Activated CD4-positive, alpha-beta T cell treated with anti-CD3 and anti-CD28 coated beads for 36 hours (primary cell): ENCODE measurements at places on chromosomes 2 and 18.

DNA sequence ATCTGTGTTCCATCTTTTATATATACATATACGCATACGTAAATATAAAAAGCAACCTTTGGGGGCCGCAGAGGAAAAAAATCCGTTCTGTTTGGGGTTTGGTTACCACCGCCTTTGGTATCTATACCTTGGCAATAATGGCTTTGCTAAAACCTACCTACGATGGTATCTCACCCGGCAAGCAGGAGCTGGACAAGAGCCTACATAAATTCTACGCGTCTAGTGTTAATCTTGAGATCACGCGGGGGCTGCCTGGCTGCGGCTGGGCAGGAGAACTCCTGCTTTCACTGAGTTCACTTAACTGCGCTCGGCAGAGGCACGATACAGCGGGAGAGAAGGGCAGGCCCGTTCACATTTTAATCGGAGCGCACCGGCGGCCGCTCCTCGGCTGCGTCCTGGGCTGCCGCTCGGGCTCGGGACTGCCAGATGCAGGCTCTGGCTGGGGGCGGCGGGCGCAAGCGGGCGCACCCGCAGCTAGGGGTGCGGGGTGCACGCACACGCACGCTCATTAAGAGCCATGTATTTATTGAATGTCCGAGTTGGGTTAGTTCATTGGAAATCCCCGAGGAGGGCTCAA is 1.7 kb upstream of the POU3F3 start:
- DNase-seq = peak; percentile 39

- no peak for DNase-seq
These were observed 690 bp downstream of the SDC1 start for GRCh38 chr2:20224164-20224715.

DNA sequence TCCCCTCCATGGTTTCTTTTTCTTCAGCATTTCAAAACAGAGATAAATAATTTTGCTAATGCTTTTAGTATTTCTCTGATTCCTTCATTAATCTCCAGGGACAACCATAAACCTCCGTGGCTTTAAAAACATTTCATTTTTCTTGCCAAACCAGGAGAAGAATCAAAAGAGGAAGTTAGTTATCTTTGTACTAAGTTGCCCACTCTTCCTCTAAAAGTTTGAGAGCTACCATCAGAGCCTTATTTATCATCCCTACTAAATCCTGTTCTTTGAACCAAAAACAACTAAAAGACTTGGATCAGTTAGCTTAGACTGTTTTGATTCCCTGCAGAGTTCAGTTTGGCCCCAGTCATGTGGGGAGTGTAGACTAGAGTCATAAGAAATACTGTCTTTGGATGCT is 208.4 kb downstream of the SETBP1 start:
- no peak for DNase-seq

DNA sequence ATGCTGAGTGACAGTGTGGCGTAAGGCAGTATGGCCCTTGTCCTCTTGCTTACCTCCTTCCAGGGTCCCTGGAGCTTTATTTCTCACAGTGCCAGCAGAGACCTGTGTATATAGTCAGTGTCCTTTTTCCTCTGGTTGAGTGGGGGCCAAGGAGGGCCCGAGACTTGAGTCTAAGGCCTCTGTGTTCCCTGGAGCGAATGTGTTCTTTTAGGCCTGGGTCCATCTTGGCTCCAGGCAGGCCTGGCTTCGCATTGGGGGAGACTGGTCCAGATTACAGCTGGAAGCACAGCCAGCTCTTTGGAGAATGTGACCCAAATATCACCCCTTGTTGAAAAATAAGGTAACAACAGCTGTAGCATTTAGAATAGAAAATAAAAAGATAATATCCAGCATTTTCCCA is 5.0 kb downstream of the VAMP5 start:
- DNase-seq = no peak

DNA sequence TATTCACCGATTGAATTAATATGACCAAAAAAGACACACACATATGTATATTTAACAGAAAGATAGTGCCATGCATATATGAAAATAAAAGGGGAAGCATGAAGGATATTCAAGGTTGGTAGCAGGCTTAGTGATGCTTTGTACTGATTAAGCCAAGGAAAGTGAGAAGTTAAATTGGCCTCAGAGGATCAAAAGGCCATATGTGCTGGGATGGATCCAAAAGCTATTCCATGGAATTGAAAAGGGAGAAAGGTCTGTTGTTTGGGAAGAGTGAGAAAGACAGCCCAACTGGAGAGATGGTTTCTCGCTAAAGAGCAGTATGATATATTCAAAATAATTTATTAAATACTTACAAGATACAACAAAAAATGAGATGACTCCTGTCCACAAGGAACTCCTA is 65.9 kb downstream of the INSIG2 start:
- DNase-seq = no peak

- DNase-seq = peak; percentile 90
These were observed 30.7 kb upstream of the PTMA start for GRCh38 chr2:231677632-231678104.

DNA sequence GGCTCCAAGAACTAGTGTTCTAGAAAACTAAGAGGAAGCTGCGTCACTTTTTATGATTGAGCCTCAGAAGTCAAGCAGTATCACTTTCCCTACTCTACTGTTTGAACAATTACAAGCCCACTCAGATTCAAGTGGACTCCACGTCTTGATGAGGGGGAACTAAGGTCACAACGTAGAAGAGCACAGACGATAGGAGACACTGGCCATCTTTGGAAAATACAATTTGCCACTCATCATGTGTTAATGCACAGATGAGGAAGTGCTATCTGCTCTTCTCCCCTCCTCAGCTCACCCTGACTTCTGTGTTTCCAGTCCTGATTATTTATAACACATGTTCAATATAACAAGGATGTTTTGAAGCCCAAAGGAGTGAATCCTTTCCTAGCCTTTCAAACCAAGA is 76.1 kb upstream of the CYP1B1 start:
- no peak for DNase-seq

DNA sequence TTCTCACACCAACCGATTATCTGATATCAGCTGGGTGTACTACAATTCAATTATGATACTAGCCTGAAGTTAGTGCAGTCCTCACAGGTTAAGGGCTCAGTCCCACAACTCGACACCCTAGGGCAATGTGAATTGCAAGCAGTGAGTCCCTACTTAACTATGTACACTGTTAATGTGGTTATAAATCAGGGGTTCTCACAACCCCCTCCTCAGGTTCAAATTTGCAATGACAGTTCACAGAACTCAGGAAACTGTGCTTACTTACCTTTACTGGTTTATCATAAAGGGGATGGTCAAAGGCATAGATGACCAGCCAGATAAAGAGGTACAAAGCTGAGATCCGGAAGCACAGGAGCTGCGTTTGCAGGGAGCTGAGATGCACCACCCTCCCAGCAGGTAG is 1379.1 kb upstream of the CDH2 start:
- DNase-seq = no peak

DNA sequence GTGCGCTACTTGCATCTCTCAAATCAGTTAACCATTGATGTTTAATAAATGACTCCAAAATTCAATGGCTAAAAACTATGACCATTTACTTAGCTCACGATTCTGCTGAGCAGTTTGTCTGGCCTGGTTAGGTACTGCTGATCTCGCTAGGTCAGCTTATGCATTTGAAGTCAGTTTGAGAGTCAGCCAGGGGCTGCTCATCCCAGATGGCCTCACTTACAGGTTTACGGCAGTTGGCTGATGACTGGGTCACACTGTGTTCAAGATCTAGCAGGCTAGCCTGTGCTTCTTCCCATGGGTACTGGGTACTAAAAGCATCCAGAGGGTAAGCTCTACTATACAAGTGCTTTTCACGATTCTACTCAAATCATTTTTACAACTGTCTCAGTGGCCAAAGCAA is 122.1 kb downstream of the DLGAP1 start:
- DNase-seq = no peak

GRCh38 chr2:131588152-131588873 is 60.6 kb downstream of the CCDC74A start:
- no peak for DNase-seq

DNA sequence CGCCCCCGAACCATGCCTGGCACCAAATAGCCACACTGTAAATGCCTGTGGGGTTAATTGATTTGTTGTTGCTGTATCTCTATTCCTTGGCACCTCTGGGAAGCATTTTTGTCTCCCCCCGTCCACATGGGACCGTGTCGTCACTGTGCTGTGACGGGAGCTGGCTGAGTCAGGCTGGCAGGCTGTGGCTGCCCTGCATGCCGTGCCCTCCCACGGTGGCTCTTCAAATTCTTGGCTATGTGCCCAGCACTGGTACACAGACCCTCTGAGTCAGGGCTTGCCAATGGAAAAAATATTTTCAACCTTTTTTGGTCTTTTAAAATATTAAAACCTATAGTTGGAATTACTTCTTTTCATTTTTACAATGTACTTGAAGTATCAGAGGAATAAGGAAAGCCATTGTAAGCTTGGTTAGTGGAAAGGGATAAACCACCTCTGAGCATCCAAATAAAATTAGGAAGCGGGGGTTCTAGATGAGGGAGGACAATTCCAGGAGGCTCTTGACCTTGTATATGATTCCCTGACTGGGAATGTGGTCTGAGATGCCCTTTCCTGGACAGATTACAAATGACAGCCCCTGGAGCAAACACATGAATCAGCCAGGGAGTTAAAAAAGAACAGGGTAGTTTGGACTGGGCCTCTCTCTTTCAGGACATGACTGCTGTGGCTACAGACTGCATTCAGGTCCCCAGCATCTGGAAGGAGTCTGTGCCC is 59.4 kb downstream of the DGKD start:
- peak; percentile 81 for DNase-seq

DNA sequence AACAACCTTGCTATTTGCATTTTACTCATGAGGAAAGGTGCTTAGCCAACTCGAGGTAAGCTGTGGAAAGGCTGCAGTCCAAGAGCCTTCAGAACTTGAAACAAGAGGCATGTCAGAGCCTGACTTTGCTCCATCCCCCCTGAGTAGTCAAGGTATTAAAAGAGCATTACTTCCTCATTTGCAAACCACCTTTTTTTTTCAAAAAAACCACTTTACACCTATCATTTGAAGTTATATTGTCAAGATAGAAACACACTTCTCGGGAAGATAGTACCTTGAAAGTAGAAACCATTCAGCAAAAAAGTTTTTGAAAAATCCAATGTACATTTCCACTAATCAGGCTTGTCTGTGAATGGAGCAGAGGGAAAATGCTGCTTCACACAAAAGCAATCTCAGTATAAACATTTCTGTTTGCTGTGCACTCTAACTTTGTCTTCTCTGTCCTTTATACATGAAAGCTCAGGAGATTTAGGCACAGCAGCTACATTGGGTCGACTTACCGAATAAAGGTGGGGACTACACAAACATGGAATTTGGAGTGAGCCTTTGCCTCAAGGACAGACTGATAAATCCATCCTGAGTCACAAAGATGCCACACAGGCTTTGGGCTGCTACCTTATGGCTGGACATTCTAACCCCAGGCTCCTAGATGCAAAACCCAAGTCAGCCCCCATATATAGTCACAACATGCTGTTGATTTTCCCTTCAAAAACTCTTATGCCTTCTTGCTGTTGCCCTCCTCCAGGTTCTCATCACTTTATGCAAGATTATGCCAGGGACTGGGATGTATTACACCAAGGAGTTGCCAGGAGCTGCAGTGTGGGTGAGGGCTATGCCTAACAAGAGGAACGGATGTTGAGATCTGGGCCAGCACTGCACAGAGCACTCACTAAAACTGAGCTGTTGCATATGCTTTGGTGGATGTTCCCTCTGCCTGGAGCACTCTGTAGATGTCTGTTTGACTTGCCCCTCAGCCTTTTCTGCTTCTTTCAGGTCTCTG is 41.4 kb upstream of the EML4 start:
- DNase-seq = peak; percentile 43

DNA sequence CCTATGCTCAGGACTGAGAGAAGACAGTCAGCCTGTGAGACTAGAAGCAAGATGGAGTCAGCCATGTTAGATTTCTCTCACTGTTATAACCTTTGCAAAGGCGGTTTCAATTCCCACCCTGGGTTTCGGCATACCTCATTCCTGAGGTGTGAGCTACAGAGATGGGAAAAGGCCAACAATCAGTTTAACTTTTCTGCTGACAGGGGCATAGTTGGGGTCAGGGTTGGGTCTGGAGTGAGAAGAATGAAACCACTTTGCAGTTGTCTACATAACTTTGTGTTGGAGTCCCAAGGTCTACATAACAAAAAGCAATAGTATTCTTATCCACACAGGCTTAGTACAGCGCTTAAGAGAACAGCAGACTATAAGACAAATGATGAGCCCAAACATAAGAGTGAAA is 28.1 kb upstream of the FEZ2 start:
- no peak for DNase-seq

- DNase-seq = no peak
These were observed 202.1 kb upstream of the SMAD7 start for GRCh38 chr18:49152885-49153284.

DNA sequence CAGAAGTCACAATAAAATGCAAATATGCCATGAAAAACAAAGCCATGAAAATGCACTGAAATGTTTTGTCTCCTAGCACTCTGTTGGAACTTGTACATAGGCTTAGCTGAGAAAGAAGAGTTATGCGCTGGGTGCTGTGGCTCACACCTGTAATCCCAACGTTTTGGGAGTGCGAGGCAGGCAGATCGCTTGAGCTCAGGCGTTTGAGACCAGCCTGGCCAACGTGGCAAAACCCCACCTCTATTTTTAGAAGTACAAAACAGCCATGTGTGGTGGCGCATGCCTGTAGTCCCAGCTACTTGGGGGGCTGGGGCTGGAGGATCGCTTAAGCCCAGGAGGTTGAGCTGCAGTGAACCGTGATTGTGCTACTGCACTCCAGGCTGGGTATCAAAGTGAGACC is 39.9 kb downstream of the IRS1 start:
- DNase-seq = no peak

DNA sequence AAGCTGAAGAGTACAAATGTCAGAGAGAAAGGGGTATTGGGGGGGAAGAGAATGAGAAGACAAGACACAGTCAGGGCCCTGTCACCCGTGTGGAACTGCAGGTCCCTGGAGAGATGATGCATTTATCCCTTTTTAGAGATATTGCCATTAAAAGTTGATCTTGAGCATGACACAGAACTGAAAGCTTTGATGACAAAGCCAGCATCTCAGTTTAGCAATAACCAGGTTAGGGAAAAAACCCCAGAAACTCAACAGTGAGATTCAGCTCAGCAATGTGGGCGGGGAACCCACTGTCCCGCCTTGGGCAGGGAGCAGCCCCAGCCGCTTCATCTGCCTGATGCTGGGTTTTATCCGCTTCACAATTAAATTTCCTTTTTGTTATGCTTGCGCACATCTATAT is 181.1 kb downstream of the NEDD4L start:
- peak; percentile 66 for DNase-seq

- peak; percentile 86 for DNase-seq
These were observed 21.6 kb upstream of the SPATA3 start for GRCh38 chr2:230974096-230974913.

DNA sequence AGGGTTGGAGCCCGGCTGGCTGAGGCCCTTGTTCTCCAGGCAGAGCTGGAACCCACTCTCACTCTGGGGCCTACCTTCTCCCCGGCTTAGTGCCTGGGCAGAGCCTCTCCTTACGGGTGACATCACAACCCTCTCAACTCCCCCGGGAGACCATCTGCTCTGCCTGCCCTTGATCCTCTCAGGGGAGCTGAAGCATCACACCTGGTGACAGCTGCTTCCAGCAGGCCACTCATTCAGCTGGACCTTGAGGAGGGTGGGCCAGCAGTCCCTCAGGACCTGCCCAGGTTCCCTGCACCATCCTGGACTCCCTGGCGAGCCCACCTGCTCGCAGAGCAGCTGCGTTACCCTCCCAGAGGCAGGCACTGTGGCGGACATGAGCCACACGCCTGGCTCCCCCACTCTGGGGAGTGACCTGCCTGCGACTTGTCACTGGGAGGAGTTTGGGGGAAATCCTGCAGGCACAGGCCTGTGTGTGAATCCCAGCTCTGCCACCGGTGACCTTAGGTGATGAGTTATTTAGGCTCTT is 13.1 kb downstream of the HS6ST1 start:
- DNase-seq = no peak

GRCh38 chr2:232013701-232014353 is 52.3 kb downstream of the DIS3L2 start:
- no peak for DNase-seq
